Panc1 (cell line): ENCODE measurements at places on chromosomes 2 and 18.

GRCh38 chr2:98419977-98420725 lies 24.5 kb upstream of the INPP4A start:
- DNase-seq, result no peak

DNA sequence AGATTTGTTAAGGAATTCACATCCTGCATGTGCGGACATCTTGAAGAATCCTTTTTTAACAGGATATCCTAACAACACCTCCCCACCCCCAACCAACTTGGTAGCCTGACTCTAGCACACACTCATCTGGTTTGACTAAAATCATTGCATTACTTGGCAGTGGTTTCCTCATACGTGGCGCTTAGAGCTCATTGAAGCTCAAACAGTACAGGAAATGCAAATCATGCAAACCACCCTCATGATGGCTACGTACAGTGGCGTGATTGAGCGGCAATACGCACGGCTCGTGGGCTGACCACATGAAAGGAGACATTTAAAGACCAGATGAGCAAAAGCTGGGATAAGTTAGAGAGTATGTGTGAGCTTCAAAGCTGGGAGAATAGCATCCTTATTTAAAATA lies 336.2 kb downstream of the ZEB2 start:
- DNase-seq, result no peak

DNA sequence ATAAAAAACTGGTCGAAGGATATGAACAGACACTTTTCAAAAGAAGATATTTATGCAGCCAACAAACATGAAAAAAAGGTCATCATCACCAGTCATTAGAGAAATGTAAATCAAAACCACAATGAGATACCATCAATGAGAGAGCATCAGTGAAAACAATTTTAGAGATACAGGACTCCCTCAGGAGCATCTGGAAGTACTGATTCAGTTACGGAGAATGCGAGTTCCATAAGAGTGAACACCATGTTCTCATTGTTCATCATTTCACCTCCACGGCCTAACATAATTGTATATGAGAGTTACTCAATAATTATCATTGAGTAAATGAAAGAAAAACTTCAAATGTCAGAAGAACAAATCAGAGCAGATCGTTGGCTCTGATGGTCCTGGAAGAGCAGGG lies 140.9 kb upstream of the TANK start:
- DNase-seq, result no peak

DNA sequence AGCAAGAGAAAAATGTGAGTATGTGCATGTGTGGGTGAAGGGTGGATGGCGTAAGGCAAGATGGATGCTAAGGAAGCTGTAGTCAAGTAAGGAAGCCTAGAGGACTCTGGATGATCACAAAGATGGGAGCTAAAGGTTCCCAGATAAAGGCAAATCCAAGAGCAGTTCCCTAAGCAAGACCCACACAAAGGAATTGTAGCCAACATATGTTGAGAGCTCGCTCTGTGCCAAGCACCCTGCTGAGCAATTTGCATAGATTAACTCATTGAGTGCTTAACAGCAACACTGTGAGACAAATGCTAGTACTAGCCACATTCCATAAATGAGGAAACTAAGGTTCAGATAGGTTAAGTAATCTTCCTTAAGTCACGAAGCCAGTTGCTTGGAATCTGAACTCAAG lies 132.6 kb downstream of the C1D start:
- no peak for DNase-seq

- DNase-seq, result no peak
Measured at GRCh38 chr2:232689152-232689910, 7.8 kb upstream of the GIGYF2 start.

DNA sequence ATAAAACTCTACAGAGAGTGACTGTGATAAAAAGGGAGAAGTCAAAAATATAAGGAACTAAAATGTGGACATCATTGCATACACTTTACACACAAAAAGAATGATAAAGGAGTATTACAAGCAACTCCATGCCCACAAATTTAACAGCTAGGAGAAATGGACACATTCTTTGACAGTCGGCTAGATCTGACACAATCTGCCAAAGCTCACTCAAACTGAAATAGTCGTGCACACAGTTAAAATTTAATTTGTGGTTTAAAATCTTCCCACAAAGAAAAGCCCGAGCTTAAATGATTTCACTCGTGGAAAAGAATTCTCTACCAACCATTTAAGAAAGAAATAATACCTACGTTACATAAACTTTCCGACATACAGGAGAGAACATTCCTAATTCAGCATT lies 132.4 kb downstream of the ZAP70 start:
- DNase-seq, result no peak

GRCh38 chr18:25298853-25299274 lies 53.1 kb downstream of the ZNF521 start:
- peak; percentile 25 for DNase-seq

- no peak for DNase-seq
Measured at GRCh38 chr2:200354833-200355751, 48.6 kb downstream of the SPATS2L start.

DNA sequence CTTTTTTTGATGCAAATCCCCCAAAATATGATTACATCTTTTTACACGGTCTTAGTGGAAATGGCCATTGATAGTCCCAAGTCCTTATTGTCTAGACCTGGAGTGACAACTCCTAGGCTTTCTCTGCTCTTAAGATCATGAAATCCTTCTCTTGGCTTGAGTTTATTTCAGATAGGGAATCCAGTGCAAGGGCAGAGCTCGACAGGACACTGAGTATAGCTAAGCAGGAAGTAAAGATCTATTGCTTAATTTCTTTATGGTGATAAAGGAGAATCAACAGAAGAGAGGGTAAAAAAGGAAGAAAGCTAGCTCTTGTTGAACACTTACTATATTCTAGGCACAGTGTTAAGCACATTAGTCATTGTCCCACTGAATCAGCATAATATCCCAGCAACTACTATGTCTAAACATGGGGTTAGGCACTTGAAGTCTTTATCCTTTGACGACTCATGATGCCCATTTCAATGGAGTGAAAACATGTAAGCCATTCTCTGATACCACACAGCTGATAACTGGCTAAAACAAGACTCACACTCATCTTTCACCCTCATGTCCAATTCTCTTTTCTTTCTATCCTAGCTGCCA lies 74.1 kb upstream of the LRATD1 start:
- no peak for DNase-seq

DNA sequence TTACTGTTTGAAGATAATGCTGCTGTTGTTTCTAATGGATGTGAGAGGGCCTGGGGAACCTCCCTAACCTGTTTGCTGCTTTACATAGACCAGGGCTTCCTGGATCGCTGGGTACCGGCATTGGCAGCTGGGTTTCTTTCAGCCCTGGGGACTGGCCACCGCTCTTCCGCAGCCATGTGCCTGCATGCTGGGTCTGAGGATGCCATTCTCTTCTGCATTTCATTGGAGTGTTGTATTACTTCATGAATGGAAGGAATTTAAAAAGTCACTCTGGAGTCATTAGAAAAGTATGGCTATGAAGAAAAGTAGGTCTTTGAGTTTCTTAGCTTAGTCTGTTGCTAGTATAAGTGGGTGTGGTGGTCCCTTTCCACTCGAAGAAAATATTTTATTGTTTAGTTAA lies 107.3 kb upstream of the MGAT5 start:
- no peak for DNase-seq

DNA sequence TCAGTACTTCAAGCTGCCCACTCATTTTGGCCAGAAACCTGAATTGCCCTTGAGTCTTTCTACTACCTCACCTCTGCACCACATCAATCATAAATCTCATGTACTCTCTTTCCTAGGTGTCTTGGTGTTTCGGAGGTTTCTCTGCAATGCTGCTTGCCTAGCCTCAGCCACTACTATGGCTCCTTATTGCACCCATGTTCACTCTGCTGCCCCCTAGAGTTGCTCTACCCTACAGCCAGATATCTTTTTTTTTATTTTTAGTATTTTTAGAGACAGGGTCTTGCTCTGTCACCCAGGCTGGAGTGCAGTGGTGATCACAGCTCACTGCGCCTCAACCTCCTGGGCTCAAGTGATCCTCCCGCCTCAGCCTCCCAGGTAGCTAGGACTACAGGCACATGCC lies 413.0 kb downstream of the PTPRM start:
- DNase-seq, result no peak
